ENCODE measurements at places on chromosomes 3 and 15.

GRCh38 chr3:113954091-113954685 is 6.4 kb downstream of the ZDHHC23 start:
- DNase-seq = no peak

GRCh38 chr3:31653464-31653863 is 120.7 kb downstream of the STT3B start:
- DNase-seq = no peak

DNA sequence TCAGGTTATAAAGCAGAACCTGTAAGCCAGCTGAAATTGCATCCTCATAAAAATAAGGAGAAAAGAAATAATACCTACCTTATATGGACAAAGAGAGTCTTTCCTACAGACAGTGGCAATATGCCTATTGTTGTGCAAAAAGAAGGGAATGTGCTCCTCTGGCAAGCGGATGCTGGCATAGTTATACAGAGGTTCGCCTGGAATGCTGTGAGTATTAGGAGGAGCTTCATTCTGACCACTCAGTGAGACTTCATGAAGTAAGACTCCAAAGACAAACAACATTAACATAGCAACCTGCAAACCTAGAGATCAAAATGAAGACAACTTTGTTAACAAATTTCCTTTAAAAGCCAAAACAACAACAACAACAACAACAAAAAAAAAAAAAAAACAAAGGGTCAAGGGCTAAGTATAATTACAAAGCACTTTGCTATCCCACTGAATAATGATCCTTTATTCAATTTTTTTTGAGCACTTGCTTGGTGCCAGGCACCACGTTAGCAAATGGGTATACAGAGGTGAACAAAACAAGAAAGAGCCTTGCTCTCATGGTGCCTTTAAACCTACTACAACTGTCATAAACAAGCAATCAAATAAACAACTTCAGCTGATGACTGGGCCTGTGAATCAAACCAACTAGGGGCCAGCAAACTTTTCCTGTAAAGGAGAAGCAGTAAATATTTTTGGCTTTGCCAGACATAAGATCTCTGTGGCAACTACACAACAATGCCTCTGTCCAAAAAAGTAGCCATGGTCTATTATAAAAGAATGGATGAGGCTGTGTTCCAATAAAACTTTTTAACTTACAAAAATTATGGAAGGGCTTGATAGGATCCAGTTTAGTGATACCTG is 3.7 kb downstream of the EOGT start:
- DNase-seq = no peak

DNA sequence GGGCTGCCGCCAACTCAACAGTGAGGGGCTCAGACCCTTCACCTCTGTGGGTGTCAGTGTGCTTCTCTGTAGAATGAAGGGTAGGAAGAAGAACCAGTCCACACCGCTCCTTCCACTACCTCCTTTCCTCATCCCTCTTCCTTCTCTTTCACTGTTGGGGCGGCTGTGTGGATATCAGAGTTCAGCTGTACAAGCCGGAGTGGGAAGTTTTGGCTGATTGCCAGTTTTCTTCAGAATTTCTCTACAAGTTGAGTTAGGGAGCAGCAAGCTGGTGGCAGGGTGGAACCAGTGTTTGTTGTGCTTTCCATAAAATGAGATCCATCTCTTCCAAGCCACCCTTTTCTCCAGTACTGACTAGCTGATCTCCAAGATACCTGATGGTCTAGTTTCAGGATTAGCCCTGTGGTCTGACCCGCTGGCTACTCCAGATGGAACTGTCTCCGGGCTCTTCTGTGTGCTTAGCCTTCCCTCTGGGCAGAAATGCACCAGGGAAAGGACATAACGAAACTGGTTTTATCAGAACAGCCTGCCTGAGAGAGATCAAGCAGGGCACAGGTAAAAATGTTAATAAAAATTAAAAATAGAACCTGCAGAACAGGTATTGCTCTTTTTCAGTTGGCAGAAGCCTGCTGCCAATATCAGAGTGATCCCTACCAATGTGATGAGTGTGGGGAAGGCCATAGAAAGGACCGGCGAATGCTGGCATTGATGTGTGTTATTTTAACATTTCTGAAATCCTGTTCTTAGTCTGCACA is 169.9 kb upstream of the TSC22D2 start:
- no peak for DNase-seq

DNA sequence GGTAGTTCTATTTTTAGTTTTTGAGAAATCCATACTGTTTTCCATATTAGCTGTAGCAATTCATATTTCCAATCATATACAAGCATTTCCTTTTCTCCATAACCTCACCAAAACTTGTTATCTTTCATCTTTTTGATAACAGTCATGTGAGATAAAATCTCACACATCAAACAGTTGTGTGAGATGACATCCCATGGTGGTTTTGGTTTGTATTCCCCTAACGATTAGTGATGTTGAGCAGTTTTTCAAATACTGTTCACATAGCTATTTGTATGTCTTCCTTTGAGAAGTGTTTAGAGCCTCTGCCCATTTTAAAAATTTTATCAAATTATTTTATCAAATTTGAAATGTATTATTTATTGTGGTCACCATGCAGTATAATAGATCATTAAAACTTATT is 50.4 kb downstream of the FAM227B start:
- DNase-seq = no peak

DNA sequence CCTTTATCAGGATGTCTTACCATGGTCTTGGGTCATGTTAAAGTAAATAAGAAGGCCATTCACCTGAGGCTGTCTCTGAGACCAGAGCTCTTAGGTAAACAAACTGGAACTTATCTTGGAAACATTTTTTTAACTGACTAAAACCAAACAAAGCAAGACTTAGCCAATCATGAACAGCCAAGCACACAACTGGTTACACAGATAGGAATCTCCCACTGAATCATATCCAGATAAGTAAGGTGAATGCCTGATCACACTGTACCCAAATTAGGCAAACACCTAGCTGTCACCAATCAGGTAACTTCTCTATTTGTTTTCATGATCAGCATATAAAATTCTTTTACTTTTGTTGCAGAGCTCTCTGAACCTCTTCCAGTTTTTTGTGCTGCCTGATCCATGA is 205.4 kb downstream of the CNTN3 start:
- DNase-seq = no peak

- peak; percentile 11 for DNase-seq
Observed at GRCh38 chr3:148379763-148380382, 317.8 kb upstream of the AGTR1 start.
